Dermis blood vessel endothelial cell (primary cell): ENCODE measurements at places on chromosomes 3 and 15. TPM values are rescaled to one million over a fixed set of nuclear protein-coding genes. Genes with fewer than 3 reads are reported as not detected.

ARGFX gene
- not detected in 2 replicates for total RNA-seq

PLA1A gene
- total RNA-seq, result 2.4 and 14.8 TPM in 2 replicates

DNA sequence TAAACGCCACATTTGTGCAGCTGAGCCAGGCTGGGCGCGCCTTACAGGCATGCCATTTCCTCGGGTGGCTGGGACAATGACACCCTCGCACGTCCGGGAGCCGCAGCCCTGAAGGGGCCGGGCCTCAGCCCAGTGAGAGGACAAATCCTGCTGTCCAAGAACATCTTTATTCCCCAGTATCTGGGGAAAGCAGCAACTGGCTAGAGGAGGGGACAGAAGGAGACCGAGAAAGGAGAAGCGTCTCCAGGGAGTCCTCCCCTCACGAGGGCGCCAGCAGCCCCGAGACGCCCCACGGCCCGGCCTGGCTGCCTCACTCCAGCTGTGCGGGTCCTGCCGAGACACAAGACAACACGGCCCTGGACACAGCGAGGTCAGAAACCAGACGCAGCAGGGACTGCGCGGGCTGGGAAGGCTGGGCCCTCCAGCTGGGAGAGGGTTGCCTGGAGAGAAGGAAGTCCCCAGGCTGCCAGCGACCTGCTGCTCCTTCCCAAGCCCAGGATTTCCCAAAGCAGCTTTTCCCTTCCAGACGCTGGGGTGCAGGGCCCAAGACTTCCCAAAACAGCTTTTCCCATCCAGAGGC is 130.2 kb downstream of the CHSY1 start:
- DNase-seq, result peak; percentile 31

- DNase-seq, result no peak
Measured at GRCh38 chr15:39767921-39768320, 14.7 kb downstream of the FSIP1 start.

DNA sequence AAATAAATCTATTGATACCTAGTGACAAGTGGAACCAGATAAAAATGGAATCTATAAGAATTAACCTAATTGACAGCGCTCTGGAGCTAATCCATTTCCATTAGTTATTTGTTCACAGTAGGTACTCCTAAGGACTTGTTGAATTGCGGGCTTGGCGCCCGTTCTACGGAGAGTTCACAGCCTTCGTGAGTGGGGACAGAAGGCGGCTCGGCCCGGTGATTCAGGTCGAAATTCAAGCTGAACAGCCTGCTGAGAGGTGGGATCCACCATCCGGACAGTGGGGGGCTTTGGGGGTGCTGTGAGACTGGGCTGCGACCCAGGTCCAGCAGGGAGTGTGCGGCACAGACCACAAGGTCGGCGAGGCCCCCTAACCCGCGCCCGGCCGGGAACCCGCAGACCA is 779 bp upstream of the CTNNB1 start:
- peak; percentile 55 for DNase-seq
